ENCODE measurements at places on chromosomes 13 and 19. TPM values are rescaled to one million over a fixed set of nuclear protein-coding genes. Genes with fewer than 3 reads are reported as not detected.
A peak's percentile ranks its signal among the peaks of the same experiment; 100 is the strongest.

DNA sequence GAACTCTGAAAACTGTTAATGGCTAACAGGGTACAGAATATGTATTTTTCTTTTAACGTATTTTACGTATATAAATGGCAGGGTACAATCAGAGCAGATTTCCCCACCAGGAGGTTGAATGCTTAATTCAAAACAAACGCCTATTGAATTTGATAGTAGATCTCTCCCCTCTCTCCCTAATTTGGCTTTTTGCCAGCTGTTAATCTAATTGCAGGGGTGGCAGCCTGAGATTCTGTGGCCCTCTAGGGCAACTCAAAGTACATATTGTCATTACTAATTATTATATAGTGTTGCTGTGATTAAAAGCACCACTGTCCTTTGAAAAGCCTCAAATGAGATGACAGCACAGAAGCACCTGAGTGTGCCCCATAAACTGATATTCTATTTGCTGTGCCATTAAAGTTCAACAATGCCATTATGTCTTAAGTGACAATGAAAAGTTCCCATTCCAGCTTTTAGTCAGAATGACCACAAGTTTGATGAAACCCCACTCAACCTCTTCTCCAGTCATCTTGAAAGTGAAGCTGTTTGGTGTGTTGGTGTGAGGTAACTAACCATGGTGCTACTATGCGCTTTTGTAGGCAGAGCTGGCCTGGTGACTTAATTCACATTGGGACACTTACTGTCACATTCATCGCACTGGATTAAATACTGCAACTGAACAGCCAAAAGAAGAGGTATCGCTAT is 351.4 kb downstream of the KCNRG start:
- H3K27ac ChIP-seq = no peak overlapping the region
- no peak overlapping the region for H3K4me3 ChIP-seq
- peaks cover 2% of the 10 kb centered on the region for H3K4me1 ChIP-seq
- no peaks in the 10 kb centered on the region for H3K36me3 ChIP-seq
- H3K27me3 ChIP-seq = no peaks in the 10 kb centered on the region

DNA sequence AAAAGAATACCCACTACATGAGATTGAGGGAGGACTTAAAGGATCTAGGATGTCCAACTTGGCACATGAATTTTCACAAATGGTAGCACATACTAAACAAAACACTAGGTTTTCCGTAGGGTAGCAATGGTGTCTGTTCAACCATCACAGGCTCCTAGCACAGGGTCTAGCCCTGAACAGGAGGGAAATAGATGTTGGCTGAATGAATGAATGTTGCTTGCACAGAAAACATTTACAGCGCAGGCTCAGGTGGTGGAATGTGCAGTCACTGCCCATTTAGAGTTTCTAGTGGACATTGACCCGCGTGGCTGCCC is 1.9 kb upstream of the MYCBP2 start:
- DNase-seq = no peak
- H3K4me3 ChIP-seq = peak overlapping the region; percentile 44
- H3K36me3 ChIP-seq = no peaks in the 10 kb centered on the region
- peak overlapping the region; percentile 90 for H3K27ac ChIP-seq
- H3K27me3 ChIP-seq = no peaks in the 10 kb centered on the region

ADAMTSL5 gene
- 0.97 TPM for total RNA-seq

DNA sequence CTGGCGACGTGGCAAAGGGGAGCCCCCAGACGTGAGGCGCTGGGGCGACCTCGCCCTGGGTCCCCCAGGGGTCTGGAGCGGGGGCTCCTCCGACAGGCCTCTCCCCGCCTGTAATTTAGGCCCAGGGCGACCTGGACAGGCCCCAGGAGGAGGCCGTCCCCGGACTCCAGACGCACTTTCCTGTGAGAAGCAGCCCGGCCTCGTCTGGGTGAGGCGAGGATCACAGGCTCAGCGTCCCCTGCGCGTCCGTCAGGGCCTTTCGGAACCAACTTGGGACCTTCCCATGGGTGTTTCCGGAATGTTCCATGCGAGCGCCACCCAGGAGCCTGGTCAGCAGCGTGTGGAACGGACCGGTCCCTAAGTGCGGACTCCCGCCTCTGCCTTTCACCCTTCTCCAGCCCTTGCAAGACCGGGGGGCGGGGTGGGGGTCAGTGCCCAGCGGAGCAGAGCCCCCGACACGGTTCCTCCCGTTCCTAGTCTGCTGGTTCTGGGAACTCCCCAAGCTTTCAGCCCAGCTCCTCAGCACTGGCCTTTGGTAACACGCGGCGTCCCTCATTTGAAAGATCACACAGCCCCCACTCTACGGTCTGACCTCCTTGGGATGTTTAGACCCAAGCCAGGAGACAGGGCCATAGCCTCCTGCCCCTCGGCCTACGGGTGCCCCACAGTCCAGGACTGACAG is 1.1 kb upstream of the GRTP1 start:
- H3K4me3 ChIP-seq = no peak overlapping the region
- H3K36me3 ChIP-seq = no peaks in the 10 kb centered on the region

- peaks cover 9% of the 10 kb centered on the region for H3K27me3 ChIP-seq
- no peak overlapping the region for H3K27ac ChIP-seq
- H3K36me3 ChIP-seq = no peaks in the 10 kb centered on the region
- peaks cover 44% of the 10 kb centered on the region for H3K4me1 ChIP-seq
Measured at GRCh38 chr19:35284153-35285094, 2.1 kb downstream of the HAMP start.

GRCh38 chr19:56566904-56567273 is 379 bp upstream of the ZNF470 start:
- H3K36me3 ChIP-seq = peaks cover 29% of the 10 kb centered on the region
- no peaks in the 10 kb centered on the region for H3K4me1 ChIP-seq
- DNase-seq = no peak

DNA sequence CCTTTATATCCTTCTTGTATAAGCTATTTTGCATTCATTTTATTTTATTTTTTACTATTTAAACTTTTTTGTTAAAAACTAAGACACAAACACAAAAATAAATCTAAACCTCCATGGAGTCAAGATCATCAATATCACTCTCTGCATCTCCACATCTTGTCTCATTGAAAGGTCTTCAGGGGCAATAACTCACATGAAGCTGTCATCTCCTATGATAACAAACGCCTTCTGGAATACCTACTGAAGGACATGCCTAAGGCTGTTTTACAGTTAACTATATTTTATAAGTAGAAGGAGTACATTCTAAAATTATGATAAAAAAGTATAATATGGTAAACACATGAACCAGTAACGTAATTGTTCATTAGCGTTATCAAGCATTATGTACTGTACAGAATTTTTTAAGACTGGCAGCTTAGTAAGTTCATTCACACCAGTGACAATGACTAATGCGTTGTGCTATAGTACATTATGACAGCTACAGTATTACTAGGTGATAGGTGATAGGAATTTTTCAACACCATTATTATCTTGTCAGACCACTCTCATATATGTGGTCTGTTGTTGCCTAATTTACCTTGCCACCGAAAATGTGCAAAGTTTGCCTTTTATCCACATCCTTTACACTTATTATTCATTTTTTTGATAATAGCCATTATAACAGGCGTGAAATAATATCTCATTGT is 390.7 kb upstream of the SLITRK1 start:
- H3K36me3 ChIP-seq = no peaks in the 10 kb centered on the region
- H3K4me1 ChIP-seq = no peaks in the 10 kb centered on the region
- no peak for DNase-seq
- H3K4me3 ChIP-seq = no peak overlapping the region

- H3K36me3 ChIP-seq = peaks cover 6% of the 10 kb centered on the region
- no peaks in the 10 kb centered on the region for H3K27me3 ChIP-seq
- H3K4me3 ChIP-seq = no peak overlapping the region
- no peak overlapping the region for H3K27ac ChIP-seq
Measured at GRCh38 chr13:100436099-100436498, 152.5 kb downstream of the GGACT start.

RGS9BP gene
- 0.94 TPM for total RNA-seq

DNA sequence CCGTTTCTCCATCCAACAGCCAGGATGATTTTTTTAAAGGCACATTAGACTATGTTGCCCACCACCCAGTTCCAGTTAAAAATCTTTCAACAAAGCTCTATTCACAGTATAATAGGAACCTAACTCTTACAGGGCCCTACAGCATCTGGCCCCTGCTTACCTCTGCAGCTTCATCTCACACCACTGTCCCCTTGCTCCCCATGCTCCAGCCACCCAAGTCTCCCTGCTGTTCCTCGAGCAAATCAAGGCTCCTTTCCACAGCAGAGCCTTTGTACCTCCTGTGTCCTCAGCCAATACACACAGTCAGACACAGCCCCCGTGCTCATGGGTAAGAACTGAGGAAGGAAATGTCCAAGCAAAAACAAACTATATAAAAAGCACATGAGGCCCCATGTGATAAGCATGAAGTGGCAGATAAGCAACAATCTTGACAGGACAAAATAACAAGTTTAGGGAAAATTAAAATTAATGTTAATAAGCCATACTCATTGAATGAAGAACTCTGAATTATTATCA is 67.5 kb downstream of the TSC22D1 start:
- H3K4me3 ChIP-seq = no peak overlapping the region
- H3K4me1 ChIP-seq = no peaks in the 10 kb centered on the region
- no peaks in the 10 kb centered on the region for H3K36me3 ChIP-seq
- H3K27ac ChIP-seq = peak overlapping the region; percentile 36
- H3K27me3 ChIP-seq = no peaks in the 10 kb centered on the region
- DNase-seq = no peak

DNA sequence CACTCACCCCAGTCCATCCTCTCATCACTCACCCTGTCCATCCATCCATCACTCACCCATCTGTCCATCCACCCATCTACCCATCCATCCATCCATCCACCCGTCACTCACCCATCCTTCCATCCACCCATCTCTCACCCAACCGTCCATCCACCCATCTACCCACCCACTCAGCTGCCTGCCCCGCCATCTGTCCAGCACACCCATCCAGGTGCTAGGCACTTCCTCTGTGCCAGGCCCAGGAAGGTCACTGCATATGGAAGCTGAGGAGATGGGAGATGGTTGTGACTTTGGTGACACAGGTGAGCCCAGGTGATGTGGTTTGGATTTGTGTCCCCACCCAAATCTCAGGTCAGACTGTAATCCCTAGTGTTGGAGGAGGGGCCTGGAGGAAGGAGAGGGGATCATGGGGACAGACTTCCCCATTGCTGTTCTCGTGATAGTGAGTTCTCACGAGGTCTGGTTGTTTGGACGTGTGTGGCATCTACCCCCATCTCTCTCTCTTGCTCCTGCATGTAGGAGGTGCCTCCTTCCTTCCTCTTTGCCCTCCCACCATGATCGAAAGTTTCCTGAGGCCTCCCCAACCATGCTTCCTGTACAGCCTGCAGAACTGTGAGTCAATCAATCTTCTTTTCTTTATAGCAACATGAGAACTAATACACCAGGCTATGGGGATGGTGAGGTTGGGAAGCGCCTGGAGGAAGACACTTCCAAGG is 15.9 kb upstream of the C13orf46 start:
- H3K4me1 ChIP-seq = no peaks in the 10 kb centered on the region
- DNase-seq = no peak
- no peak overlapping the region for H3K4me3 ChIP-seq
- no peaks in the 10 kb centered on the region for H3K36me3 ChIP-seq
- no peaks in the 10 kb centered on the region for H3K27me3 ChIP-seq

DNA sequence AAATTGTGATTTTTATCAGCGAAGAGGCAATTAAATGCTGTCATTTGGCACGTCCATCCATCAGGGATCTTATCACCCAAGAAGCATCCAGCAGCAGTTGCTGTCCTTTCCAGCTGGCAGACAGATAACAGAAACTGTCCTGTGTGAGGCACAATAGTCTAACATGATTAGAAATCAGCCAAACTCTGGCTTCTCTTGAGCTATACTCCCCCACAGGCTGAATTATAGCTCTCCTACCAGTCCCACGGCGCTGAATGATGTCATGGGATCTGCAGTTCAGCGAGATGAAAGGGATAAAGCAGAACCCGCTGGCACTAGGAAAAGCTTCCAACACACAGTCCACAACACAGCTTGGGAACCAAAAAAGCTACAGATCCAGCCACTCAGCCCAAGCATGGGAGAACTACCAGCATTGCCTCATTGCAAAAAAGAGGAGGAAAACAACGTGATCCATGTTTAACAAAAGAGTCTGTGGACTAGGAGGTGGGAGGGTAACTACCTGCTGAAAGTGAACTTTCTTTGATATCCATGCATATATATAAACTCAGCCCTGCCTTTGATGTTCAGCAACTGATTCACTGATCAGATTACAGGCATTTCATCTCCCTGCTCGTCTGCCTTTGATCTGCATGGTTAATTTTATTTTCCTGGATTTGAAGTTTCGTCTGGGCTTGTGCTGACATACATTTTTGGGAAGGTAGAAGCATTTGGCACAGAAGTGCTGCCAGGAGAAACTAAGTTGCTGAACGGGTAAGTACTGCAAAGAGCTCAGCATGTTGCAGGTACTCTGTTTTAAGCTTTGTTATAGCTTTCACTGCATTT is at the start of gene TNFRSF19:
TNFRSF19 (plus strand) TSS at position 314 of the 822 bp plus-strand sequence. CDS start 19,772 bp downstream, outside the sequence.
- no peak within 1 kb of the TSS for H3K4me3 ChIP-seq
- no peaks in the 10 kb centered on the region for H3K4me1 ChIP-seq
- H3K36me3 ChIP-seq = no peaks in the 10 kb centered on the region

ZNF418 gene
- total RNA-seq = 20.8 TPM

- no peaks in the 10 kb centered on the region for H3K27me3 ChIP-seq
- H3K36me3 ChIP-seq = peaks cover 3% of the 10 kb centered on the region
- H3K4me1 ChIP-seq = peaks cover 16% of the 10 kb centered on the region
- H3K27ac ChIP-seq = no peak overlapping the region
Measured at GRCh38 chr19:19489804-19490204, 25.5 kb downstream of the TSSK6 start.

CLEC11A gene
- 24.6 TPM for total RNA-seq

PLK5 gene
- total RNA-seq = not detected

- DNase-seq = no peak
- no peak overlapping the region for H3K27ac ChIP-seq
- H3K36me3 ChIP-seq = no peaks in the 10 kb centered on the region
- no peaks in the 10 kb centered on the region for H3K4me1 ChIP-seq
- no peak overlapping the region for H3K4me3 ChIP-seq
- H3K27me3 ChIP-seq = no peaks in the 10 kb centered on the region
Measured at GRCh38 chr13:45104261-45104660, 16.0 kb upstream of the GTF2F2 start.

DNA sequence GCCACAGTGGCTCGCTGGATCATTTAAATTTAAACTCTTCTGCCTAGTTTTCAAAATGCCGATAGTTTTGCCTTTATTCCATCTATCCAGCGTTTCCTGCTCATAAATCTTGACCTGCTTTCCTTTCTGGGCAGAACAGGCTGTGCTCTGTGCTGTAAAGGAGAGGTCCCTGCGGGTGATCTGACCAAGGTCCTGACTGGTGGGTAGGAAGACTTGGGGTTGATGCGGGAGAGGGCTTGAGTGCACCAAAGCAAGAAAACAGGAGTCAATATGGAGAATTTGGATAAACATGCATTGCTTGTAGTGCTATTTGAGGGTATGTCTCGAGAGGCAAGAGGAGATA is 533.6 kb downstream of the MYO16 start:
- H3K4me1 ChIP-seq = no peaks in the 10 kb centered on the region
- H3K27ac ChIP-seq = no peak overlapping the region
- H3K27me3 ChIP-seq = no peaks in the 10 kb centered on the region
- no peak for DNase-seq
- no peaks in the 10 kb centered on the region for H3K36me3 ChIP-seq

GRCh38 chr13:77781808-77782207 is 84.3 kb downstream of the SLAIN1 start:
- no peaks in the 10 kb centered on the region for H3K4me1 ChIP-seq
- no peak overlapping the region for H3K4me3 ChIP-seq
- no peak overlapping the region for H3K27ac ChIP-seq

Measured in lung (tissue), 17 donors.